ENCODE measurements at places on chromosomes 12 and 14.

DNA sequence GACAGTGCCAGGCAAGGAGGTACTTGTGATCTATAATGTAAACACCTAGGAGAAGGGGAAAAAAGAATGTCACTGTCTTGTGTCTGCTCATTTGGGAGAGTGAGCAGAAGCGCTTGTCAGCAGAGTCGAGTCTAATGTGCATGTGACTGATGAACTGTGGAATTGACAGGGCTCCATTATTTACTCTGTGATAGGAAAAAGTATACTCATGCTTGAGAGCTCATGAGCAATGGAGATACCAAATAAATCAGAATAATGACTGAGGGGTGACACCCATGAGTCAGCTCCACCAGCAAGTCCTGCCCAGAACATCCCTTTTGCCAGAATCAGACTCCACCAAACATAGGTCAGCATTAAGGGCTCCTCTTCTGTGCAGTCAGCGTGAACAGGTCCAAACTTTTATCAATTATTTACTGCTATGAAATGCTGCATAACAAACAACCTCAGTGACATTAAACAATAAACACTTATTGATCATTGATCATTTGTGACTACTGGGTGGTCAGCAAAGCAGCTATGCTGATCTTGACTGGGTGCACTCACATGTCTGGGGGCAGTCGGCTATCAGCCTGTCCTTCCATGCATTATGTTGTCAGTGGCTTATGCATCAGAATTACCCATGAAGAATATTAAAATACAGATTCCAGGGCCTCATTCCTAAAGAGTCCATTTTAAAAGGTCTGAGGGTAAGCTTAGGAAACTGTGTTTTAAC, 29.2 kb upstream of the WSCD2 start:
- no peak for DNase-seq

- no peak for DNase-seq
Observed at GRCh38 chr14:95984206-95984605, 55.0 kb upstream of the C14orf132 start.

- DNase-seq: no peak
Observed at GRCh38 chr12:116969615-116970585, 59.1 kb downstream of the FBXW8 start.

GRCh38 chr12:76284816-76285750, 63.1 kb downstream of the BBS10 start:
- DNase-seq: no peak

Measured in urothelium cell line (cell line).